D721Med (cell line): ENCODE measurements at places on chromosomes 11 and 22.

- DNase-seq: peak; percentile 64
Observed at GRCh38 chr11:15208378-15209222, 93.9 kb downstream of the INSC start.

DNA sequence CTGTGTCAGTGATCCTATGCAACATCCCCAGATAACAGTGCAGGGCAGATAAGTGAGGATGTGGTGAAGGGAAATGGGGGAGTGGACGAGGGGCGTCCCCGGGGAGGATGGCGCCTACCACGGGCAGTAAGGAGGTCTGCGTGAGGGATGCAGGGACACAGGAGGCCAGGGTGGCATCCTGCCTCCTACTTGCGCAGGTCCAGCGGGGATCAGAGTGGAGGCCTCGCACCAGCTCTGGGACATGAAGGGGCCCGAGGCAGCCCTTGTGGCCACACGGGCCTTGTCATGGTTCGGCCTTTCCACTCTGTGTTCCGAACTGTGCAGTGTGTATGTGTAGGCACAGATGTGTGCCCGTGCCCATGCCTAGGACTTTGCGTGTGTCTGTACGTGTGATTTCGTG, 1227.5 kb downstream of the BRD1 start:
- DNase-seq: no peak

DNA sequence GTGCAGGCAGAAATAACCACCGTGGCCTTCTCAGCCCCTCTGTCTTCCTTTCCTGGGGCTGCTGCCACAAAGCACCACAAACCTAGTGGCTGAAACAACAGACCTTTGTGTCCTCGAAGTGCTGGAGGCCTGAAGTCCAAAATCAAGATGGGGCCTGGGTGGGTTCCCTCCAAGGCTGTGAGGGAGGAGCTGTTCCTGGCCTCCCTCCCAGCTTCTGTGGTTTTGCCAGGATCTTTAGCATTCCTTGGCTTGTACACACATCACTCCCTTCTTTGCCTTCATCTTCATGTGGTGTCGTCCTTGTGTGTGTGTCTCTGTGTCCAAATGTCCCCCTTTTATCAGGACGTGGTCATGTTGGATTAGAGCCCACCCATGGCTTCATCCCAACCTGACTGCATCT, 29.0 kb upstream of the PARVG start:
- no peak for DNase-seq

- no peak for DNase-seq
Observed at GRCh38 chr11:86728562-86728961, 56.1 kb upstream of the ME3 start.

GRCh38 chr11:33894398-33894746, 2.5 kb upstream of the LMO2 start:
- DNase-seq: no peak

DNA sequence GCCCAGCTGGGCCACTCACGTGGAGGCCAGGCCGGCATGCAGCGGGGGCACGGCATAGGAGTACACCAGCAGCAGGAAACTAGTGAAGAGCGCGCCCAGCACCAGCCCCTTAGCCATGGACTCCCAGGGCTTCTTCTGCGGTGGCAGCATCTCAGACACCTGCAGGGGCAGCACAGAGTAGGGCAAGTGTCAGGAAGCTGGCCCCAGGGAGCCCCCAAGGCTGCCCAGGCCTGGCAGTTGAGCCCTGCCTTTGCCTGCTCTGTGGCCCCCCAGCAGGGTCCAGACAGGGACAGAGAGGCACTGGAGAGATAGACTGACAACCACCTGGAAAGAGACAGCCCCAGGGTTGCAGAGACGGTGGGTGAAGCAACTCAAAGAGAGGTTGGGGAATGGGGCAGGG, 10.7 kb upstream of the SEC14L6 start:
- DNase-seq: no peak

DNA sequence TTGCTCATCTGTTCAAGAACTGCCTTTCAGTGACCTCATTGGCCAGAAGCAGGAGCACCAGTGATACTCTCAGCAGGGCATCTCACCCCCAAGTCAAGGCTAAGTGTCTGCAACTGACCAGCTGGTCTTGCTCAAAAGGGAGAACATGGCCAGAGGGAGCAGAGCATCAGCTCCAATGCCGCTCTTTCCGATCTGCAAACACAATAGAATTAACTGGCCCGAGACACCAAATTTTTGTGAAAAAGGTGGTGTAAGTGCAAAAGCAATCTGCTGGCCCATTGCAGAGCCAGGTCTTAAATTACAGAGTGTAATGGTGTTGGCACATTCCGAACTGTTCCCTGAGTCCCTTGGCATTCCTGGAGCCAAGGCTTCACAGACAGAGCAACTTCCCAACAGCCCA, 97.0 kb downstream of the PKNOX2 start:
- no peak for DNase-seq

- peak; percentile 18 for DNase-seq
Observed at GRCh38 chr11:87097582-87097981, 59.8 kb downstream of the TMEM135 start.

- DNase-seq: no peak
Observed at GRCh38 chr22:48692734-48693376, 1134.8 kb downstream of the BRD1 start.

- DNase-seq: no peak
Observed at GRCh38 chr11:114026355-114026754, 33.2 kb upstream of the ZBTB16 start.

GRCh38 chr22:50610041-50610451, 9.5 kb downstream of the MAPK8IP2 start:
- no peak for DNase-seq

- DNase-seq: no peak
Observed at GRCh38 chr11:133971881-133972280, 15.1 kb upstream of the IGSF9B start.

- DNase-seq: no peak
Observed at GRCh38 chr22:44281768-44282637, 30.7 kb downstream of the SHISAL1 start.

DNA sequence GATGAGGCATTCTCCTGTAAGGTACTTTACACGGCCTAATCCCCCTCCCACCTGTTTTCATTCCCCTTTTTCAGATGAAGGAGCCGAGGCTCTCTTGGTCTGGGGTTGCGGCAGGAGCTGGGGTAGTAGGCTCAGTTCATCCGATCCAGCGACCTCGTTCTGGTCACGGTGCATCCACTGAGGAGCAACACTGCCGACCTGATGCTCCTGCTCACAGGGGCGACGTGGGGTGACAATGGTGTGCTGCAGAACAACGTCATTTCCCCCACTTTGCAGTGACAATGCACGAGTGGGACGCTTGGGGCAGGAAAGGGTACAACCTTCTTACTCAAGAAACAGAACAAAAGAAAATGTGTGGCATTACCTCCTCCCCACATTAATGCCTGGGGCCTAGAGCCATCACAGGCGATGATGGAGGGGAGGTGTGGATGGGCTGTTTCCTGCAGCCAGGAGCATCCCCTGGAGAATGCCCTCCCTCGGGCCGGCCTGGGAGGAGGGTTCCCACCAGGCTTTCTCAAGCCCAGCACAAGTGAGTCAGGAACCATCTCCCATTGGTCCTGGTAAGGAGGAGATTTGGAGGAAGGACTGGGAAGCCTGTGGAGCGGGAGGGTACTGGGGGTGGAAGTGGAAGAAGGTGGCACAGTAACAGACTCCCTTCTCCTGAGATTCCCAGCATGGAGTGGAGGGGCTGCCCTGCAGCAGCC, 125.6 kb downstream of the SPATA19 start:
- DNase-seq: no peak

GRCh38 chr22:46418827-46419226, 83.3 kb downstream of the TRMU start:
- no peak for DNase-seq

GRCh38 chr11:70740488-70740851, 342.1 kb downstream of the CTTN start:
- DNase-seq: no peak

DNA sequence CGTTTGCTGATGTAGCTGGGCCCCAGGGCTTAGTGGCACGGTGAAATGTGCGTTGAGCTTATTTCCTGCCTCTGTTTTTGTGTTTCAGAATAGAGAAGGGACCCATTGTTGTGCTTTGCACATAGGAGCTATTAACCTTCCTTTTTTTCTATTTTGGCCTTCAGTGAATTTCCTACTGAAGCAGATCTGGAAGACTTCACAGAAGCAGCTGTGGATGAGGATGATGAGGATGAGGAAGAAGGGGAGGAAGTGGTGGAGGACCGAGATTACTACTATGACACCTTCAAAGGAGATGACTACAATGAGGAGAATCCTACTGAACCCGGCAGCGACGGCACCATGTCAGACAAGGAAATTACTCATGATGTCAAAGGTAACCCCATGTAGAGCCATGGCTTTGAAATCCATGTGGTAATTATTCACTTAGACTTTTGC, 37.4 kb upstream of the ST14 start:
- DNase-seq: no peak
